ENCODE measurements at places on chromosomes 5 and 9. TPM values are rescaled to one million over a fixed set of nuclear protein-coding genes. Genes with fewer than 3 reads are reported as not detected.

DNA sequence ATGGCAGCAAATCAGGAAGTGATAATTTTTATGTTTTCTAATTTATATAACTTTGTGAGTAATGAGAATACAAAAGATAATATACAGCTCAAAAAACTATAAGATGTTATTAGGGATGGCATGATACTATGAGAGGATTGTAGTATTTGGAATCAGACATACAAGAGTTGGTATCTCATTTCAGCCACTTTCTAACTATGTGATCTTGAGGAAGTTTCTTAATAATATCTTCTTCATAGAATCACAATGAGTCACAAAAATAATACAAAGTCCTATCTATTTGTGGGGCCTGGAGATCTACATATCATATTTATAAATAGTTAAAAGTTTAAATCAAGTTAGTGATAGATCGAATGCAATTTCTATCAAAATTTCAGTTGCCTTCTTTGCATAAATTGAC, 23.7 kb upstream of the TMED7 start:
- no peaks in the 10 kb centered on the region for H3K27me3 ChIP-seq
- DNase-seq, result no peak
- no peaks in the 10 kb centered on the region for H3K36me3 ChIP-seq
- no peak overlapping the region for H3K4me3 ChIP-seq
- H3K4me1 ChIP-seq, result no peaks in the 10 kb centered on the region

HDAC3 gene
- 98.5 TPM for total RNA-seq

DNA sequence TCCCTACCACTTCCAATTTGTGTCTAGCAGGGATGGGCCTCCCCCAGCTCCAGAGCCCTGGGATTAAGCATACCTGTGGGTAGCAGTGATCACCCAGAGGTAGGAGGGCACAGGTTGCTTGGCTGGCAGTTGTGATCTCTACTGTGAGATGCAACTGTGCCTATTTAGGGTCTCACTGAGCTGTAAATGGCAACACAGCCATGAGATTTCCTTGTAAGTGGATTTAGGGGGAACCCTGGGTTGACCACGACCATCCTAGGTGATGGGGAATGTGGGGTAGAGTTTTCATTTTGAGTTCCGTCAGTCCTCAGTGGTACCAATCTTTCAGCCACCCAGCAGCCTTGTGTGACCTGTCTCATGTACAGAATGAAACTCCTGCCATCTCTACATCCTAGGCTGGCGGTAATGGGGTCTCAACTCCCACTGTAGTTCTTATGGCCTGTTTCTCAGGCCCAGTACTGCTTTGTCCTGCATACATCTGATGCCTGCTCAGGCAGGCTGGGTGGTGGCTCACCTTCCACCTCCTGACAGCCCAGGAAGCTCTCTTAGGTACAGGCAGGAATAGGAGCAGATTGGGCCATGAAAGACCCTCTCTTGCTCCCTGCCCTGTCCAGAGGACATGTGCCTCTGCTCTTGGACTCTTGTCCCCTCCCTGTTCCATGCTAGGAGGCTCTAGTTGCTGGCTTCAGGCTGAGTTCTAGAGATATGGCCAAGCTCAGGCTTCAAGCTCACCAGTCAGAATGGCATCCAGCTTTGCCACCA, 8.1 kb downstream of the HNRNPAB start:
- peaks cover 63% of the 10 kb centered on the region for H3K36me3 ChIP-seq
- DNase-seq, result no peak
- H3K27me3 ChIP-seq, result no peaks in the 10 kb centered on the region
- H3K4me3 ChIP-seq, result no peak overlapping the region

DNA sequence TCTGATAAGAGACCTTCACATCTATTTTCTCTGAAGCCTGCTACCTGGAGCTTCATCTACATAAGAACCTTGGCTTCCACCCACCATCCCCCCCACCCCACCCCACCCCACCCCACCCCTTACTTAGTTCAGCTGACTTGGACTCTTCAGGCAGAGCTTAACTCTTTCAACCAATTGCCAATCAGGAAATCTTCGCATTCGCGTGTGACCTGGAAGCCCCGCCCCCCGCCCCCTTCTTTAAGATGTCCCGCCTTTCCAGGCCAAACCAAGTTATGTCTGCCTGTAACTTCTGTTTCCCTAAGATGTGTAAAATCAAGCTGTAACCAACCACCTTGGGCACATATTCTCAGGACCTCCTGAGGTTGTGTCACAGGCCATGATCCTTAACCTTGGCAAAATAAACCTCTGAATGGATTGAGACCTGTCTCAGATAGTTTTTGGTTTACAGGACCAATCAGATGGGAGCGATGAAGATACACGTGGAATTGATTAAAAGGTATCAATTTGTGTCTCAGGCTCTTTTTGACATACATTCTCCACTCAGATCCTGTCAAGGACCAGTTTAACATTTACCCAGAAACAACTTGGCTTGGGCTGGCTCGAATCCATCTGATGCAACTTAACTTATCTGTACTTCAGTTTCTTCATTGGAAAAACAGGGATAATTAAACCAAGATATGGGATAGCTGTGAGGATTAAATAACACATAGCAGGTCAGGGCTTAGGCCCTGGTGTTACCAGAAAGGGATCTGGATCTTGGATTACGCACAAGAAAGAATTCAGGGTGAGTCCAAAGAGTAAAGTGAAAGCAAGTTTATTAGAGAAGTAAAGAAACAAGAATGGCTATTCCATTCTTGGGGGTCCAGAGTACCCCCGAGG, 43.6 kb downstream of the GALNT12 start:
- peaks cover 5% of the 10 kb centered on the region for H3K4me1 ChIP-seq
- H3K36me3 ChIP-seq, result no peaks in the 10 kb centered on the region
- no peak overlapping the region for H3K4me3 ChIP-seq

- H3K4me3 ChIP-seq, result no peak overlapping the region
- H3K4me1 ChIP-seq, result peaks cover 3% of the 10 kb centered on the region
- no peaks in the 10 kb centered on the region for H3K27me3 ChIP-seq
- H3K36me3 ChIP-seq, result no peaks in the 10 kb centered on the region
Measured at GRCh38 chr5:18507114-18507513, 872.9 kb downstream of the TAF11L14 start.

PCDHA1 gene
- total RNA-seq, result 0.50 TPM

ZFP37 gene
- 4.4 TPM for total RNA-seq

- H3K36me3 ChIP-seq, result no peaks in the 10 kb centered on the region
- peaks cover 3% of the 10 kb centered on the region for H3K4me1 ChIP-seq
- H3K27ac ChIP-seq, result no peak overlapping the region
- H3K27me3 ChIP-seq, result no peaks in the 10 kb centered on the region
Measured at GRCh38 chr5:117205894-117206293, 631.3 kb upstream of the SEMA6A start.

DNA sequence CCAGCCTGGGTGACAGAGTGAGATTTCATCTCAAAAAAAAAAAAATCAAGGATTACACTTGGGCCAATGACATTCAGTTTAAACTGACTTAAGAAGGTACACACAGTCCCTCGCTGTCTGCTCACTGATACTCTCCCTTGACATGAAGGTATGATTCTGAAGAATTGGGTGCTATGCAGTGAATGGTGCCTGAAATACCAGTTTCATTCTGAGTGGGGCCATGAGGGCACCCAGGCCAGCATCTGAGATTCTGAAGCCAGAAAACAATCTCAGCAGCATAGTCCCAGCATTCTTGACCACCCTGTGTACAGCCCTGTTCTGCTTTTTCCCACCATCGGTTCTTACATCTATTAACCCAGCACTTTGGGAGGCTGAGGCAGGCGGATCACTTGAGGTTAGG, 7.8 kb upstream of the ZNF354B start:
- H3K27me3 ChIP-seq, result no peaks in the 10 kb centered on the region
- H3K36me3 ChIP-seq, result no peaks in the 10 kb centered on the region
- DNase-seq, result no peak
- H3K4me1 ChIP-seq, result no peaks in the 10 kb centered on the region
- H3K4me3 ChIP-seq, result no peak overlapping the region

CAMK2A gene
- total RNA-seq, result 0.28 TPM

- no peak overlapping the region for H3K27ac ChIP-seq
- H3K4me1 ChIP-seq, result no peaks in the 10 kb centered on the region
- no peaks in the 10 kb centered on the region for H3K27me3 ChIP-seq
- no peaks in the 10 kb centered on the region for H3K36me3 ChIP-seq
Measured at GRCh38 chr5:110630350-110630749, 96.1 kb downstream of the TMEM232 start.

GRCh38 chr9:89742660-89743059, 137.8 kb downstream of the GADD45G start:
- no peaks in the 10 kb centered on the region for H3K27me3 ChIP-seq
- H3K27ac ChIP-seq, result no peak overlapping the region
- H3K36me3 ChIP-seq, result no peaks in the 10 kb centered on the region
- no peaks in the 10 kb centered on the region for H3K4me1 ChIP-seq
- DNase-seq, result no peak

SLC27A6 gene
- 4.5 TPM for total RNA-seq

- H3K27ac ChIP-seq, result no peak overlapping the region
- no peak for DNase-seq
- no peaks in the 10 kb centered on the region for H3K27me3 ChIP-seq
- no peaks in the 10 kb centered on the region for H3K4me1 ChIP-seq
- no peak overlapping the region for H3K4me3 ChIP-seq
Measured at GRCh38 chr9:16672501-16672900, 198.0 kb downstream of the BNC2 start.

- no peaks in the 10 kb centered on the region for H3K27me3 ChIP-seq
- H3K4me3 ChIP-seq, result no peak overlapping the region
- DNase-seq, result no peak
- H3K27ac ChIP-seq, result no peak overlapping the region
Measured at GRCh38 chr9:108759399-108759798, 96.4 kb downstream of the ACTL7B start.

DNA sequence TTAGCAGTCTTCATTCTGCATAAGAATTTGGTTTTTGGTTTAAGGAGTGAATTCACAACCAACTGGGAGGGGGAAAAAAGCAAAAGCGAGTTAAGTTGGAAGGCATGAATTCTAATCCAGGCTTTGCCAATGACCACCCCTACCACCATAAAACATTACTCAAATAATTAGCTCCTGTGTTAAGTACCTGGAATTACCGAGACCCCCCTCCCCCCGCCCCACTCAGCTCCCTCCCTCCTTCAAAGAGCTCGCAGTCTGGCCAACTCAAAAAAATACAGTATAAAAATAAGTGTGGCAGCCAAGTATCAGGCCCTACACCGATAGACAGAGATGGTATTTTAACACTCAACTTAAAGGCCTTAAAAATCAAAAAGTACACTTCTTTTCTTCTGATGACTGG, 492 bp downstream of the ATG12 start:
- H3K27me3 ChIP-seq, result no peaks in the 10 kb centered on the region
- peak overlapping the region; percentile 86 for H3K4me3 ChIP-seq
- peak overlapping the region; percentile 97 for H3K27ac ChIP-seq
- peaks cover 18% of the 10 kb centered on the region for H3K36me3 ChIP-seq

TRIM36 gene
- total RNA-seq, result 16.5 TPM

DNA sequence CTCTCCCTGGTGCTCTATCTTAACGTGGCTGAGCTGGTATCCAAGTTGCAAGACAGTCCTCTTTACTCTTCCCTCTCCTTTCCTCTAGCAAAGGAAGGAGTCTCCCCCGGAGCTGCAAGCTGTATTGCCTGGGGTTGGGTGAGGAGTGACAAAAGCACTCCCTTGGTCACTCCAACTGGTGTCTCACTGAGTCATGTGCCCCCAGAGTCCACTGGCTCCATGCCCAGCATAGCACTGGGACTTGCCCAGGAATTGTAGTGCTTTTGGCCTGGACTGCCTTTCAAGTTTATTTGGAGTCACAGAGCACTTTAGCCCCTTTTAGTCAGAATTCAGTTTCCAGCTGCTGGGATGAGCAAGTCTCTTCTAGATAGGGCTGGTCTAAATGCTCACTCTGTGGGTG, 82.6 kb upstream of the FST start:
- H3K4me3 ChIP-seq, result no peak overlapping the region
- H3K27ac ChIP-seq, result no peak overlapping the region
- no peaks in the 10 kb centered on the region for H3K36me3 ChIP-seq
- H3K27me3 ChIP-seq, result no peaks in the 10 kb centered on the region
- no peak for DNase-seq
- H3K4me1 ChIP-seq, result no peaks in the 10 kb centered on the region

- H3K27me3 ChIP-seq, result no peaks in the 10 kb centered on the region
- H3K4me1 ChIP-seq, result no peaks in the 10 kb centered on the region
- DNase-seq, result no peak
- no peak overlapping the region for H3K27ac ChIP-seq
- no peaks in the 10 kb centered on the region for H3K36me3 ChIP-seq
Measured at GRCh38 chr9:126295936-126296600, 30.6 kb upstream of the MVB12B start.

DNA sequence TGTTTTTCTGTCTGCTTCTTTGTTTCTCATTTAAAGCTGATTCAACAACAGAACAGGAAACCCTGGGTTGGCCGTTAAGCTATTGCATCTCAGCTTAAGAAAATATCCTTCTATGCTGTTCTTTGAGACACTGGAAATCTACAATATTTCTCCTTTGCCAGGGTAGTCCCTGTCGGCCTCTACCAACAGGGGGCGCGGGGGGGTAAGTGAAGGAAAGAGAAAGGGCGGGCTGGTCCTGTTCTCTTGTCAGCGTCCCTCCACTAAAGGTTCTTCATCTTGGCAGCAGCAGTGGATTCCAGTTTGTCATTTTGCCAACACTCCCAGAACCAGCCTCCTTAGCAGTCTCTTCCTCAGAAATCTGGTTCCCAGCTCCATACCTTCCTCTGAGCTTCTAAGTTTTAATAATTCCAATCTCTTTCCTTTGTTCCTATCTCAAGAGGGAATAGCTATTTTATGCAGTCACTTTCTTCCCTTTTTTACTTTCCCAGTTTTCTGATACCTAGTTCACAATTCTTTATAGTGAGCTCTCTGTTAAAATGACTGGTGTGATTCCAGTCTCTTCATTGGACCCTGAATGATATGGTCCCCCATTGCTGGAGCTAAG, 222.3 kb downstream of the GLIS3 start:
- no peak overlapping the region for H3K27ac ChIP-seq
- DNase-seq, result no peak
- H3K4me1 ChIP-seq, result no peaks in the 10 kb centered on the region
- no peaks in the 10 kb centered on the region for H3K36me3 ChIP-seq
- H3K4me3 ChIP-seq, result no peak overlapping the region

NR5A1 gene
- total RNA-seq, result 0.42 TPM

ACSL6 gene
- total RNA-seq, result 2.4 TPM

- DNase-seq, result no peak
- no peak within 1 kb of the TSS for H3K4me3 ChIP-seq
- H3K36me3 ChIP-seq, result no peaks in the 10 kb centered on the region
- H3K27ac ChIP-seq, result no peak within 1 kb of the TSS
- H3K4me1 ChIP-seq, result peaks cover 18% of the 10 kb centered on the region
Measured at GRCh38 chr5:43040287-43041098, at the start of gene ANXA2R. TSS of gene ANXA2R (minus strand) at chr5:43040319. CDS start at chr5:43040046, 273 bp downstream.

- DNase-seq, result no peak
- no peak overlapping the region for H3K27ac ChIP-seq
- H3K36me3 ChIP-seq, result no peaks in the 10 kb centered on the region
- no peaks in the 10 kb centered on the region for H3K27me3 ChIP-seq
- no peak overlapping the region for H3K4me3 ChIP-seq
Measured at GRCh38 chr9:86508208-86508903, 154.1 kb upstream of the TUT7 start.

PCDHA6 gene
- 6.5 TPM for total RNA-seq
